ENCODE measurements at places on chromosomes 7 and 10.

DNA sequence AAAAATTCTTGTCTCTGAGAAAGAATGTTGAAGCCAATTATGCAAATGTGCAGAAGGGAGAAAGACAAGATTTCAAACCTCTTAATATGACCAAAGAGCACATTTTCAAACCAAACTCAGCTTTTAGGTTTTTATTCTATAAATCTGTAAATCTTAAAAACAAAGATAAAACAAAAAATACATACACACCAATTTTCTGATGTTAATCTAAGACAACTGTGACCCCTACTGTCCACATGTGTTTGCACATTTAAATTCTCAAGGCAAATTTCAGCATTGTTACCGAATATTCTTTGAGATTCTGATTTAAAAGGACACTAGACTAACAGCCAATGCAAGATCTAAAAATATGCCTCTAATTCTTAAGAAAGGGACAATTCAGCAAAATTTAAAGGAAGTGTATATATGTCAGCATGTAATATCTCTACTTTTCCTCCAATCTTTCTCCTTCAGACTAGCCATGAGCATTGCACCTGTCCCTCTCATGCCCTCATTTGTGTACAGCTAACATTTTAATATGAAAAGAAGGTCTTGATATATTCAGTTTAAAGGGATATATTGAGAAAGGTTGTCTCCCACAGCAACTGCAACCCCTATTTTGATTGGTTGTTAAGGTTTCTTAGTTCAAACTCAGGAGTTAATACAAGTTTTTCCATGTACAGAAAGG is 417.9 kb downstream of the IPMK start:
- peak; percentile 36 for DNase-seq

DNA sequence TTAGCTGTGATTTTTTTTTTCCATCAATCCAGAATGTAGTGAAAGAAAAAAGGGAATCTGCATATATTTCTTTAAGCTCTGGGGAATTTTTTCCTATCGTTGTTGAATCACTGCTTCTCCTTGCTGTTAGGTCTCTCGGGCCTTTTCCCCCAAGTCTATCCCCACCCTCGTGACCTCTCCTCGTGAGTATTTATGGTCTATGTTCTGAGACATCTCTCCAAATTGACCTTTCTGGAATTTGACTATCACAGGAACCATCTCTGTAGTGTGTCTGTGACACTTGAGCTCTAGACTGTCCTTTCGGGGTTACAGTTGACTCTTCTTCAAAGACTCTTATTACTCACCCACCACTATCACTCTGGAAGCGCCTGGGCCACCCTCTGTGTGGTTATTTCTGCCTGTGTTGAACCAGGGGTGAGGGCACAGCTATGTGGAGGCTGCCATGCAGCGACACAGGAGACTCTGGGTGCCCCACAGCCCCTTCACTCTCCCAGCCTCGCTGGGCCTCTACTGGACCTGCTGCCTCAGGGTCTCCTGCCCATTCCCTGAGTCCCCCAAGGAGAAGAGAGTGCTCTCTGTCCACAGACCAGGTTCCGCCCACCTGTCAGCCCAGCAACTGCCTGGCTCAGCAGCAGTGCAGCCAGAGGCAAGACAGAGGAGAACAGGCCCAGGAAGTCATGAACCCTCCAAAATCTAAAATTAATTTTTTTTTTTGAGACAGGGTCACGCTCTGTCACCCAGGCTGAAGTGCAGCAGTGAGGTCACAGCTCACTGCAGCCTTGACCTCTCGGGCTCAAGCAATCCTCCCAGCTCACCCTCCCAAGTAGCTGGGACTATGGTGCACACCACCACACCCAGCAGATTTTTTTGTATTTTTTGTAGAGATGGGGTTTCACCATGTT is 45.7 kb upstream of the PTPRN2 start:
- DNase-seq: no peak

GRCh38 chr7:103065667-103066066 is 8.9 kb downstream of the FBXL13 start:
- no peak for DNase-seq

- no peak for DNase-seq
Observed at GRCh38 chr10:123621492-123621891, 44.7 kb upstream of the GPR26 start.

DNA sequence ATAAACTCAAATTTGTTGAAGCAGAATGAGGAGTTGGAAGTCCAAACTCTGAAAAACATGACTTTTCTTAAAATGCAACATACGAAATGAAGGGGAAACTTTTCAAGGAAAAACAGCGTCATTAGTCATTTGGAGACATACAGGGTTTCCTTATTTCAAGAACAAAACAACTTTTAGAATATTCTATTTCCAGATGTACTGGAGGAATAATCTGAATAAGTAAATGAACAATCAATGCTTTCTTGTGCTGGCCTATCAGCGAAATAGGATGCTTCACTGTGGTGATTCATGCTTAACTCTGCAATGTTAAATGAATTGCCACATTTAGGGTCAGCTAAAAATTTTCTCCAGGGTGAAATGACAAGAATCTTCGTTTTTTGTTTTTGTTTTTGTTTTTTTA is 114.3 kb downstream of the SEMA3C start:
- no peak for DNase-seq

DNA sequence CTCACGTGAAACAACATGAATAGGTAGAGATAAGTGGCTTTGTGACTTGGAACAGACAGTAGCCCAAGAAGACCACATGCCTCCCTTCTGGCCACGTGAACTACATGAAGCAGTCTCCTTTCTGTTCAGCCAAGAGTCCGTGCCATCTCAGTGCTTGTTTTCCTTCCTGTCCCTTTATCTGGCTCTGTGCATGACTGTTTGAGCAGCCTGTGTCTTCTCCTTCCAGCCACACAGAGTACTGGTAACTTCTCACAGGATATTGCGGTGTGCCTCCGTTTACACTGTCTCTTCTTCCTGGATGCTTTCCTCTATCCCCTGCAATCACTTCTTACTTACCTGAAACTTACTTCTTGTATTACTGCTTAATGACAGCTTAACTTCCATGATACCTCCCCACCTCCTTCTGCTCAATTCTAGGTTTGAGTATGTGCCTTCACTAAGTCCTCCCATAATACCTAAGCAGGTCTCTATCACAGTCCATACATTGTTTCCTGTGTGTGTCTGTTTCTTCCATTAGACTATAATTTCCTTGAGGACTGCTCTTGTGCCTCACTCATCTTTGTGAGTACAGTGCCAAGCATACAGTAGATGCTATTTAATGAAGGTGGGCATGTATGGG is 748.7 kb downstream of the AUTS2 start:
- no peak for DNase-seq

GRCh38 chr10:62818426-62819011 is 2.4 kb upstream of the EGR2 start:
- DNase-seq: no peak
